ENCODE measurements at places on chromosomes 5 and 9.
A peak's percentile ranks its signal among the peaks of the same experiment; 100 is the strongest.

DNA sequence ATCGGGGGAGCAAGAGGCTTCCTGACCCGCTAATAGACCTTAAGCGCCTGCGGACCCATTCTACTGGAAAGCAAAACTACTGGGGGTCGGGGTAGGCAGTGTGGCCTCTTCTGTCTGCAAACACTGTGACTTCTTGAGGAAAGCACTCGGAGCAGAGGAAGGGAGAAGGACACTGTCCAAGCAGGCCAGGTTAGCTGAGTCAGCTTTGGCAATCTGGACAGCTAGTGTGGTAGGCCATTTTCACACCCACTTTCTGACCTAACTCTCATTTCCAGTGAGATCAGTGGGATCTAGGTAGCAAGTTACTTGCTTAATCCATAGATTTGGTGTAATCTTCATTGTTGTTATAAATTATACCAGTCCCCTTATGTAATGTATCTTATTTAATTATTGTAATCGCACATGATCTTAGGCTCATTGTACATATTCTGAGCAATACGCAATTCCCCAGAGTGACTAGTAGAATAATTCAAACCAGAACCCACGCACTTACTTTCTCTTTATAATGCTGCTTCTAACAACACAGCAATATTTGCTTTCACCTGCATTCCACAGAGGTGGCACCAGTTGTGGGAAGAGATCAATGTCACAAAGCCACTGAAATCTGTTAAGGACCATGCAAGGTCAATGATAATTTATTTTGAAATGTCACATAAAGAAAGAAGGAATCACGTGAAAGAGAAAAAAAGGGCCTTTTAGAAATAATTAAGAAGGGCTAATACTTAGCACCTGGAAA is 82.9 kb downstream of the NREP start:
- no peak for DNase-seq

GRCh38 chr9:107425101-107426025 is 64.2 kb downstream of the KLF4 start:
- DNase-seq = peak; percentile 79

DNA sequence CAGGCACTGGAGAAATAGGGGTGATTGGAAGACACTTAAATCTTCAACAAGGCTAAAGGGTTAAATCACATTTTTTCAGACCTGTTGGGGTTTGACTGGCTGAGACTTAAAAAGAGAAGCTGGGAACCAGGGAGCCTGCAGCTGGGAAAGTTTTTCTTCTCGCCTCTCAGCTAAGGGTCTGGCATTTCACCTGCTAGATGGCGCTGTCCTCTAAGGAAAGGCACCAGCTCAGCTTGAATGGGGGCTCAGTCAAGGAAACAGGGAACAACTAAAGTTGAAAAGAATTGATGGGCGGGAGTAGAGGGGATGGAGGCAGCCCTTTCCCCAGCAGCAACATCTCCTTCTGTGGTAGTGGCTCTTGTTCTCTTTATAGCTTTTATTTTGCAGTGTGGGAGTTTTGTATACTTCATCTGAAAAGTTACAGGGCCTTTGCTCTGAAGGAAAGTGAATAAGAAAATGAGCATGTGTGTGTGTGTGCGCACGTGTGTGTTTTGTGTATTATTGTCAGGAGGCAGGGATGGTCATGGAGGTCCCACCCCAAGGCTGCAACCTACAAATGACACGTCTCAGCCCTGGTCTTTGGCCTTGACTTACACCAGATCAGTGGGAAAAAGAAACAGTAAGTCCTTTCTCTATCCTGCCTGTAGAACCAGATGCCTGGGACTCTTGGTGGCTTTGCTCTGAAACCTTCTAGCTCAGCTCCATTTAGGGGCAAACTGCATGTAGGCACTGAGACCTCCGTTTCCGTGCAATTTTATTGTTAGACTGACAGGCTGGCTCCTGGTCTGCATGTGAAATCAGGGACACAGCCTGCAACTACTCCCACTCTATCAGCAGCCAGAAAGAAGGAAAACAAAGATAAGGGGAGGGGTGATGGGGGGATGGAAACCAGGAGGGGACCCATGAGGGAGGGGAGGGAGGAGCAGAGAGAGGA is 316.2 kb upstream of the CLINT1 start:
- DNase-seq = peak; percentile 40

DNA sequence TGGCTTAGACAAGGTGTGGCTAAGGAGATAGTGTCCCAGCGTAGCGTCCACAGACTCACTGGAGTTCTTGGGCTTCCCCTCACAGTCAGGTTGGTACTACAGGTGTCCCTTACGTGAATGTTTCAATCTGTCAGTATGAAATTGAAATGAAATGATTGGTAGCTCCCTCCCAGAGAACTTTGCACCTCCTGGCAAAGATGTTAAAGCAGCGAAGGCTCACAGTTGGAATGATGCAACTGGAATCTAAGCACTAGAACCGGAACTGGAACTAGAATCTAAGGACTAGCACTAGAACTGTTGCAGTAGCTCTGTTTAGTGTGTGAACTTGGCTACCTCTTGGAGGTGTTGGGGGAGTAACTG is 1.1 kb downstream of the SLC31A1 start:
- DNase-seq = peak; percentile 39

DNA sequence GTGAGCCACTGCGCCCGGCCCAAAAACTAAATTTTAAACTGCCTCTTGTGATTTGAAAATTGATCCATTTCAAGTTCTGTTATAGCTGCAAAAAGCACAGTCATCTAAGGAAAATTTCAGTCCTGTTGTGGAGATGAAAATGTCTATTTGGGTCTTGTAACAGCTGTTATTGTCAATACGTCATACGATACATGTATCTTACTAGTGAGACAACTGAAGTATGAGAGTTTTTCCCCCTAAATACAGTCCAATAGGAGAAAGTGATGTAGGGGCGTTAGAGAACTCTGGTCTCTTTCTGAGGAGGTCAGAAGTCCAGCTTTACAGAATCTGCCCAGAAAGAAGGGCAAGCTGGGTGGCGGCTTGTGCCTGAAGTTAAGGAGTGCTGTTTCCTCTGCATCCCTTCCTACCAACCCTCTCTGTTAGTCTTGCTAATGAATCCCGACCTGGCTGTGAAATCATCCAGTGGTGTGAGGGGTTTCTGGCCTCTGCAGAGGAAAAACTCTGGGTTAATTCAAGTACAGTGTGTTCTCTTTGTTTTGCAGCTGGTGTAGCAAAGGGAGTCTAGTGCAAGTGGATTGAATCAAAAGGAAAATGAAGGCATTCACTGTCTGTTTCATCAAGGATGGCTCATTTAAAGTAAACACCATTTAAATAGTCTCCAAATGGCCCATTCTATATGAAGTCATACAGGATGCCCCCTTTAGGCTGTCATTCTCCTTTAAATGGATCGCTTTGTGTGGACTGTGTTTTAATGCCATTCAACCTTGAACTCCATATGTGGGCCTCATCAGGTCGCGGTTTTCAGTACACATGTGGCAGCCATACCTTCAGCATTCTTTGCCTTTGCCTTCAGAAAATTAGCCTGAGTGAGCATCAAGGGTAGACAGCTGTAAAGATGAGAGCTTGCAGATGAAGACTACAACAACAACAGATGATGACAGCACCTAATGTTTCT is 59.0 kb downstream of the AOPEP start:
- DNase-seq = no peak

GRCh38 chr9:136673975-136674785 is 11.5 kb downstream of the EGFL7 start:
- DNase-seq = no peak

DNA sequence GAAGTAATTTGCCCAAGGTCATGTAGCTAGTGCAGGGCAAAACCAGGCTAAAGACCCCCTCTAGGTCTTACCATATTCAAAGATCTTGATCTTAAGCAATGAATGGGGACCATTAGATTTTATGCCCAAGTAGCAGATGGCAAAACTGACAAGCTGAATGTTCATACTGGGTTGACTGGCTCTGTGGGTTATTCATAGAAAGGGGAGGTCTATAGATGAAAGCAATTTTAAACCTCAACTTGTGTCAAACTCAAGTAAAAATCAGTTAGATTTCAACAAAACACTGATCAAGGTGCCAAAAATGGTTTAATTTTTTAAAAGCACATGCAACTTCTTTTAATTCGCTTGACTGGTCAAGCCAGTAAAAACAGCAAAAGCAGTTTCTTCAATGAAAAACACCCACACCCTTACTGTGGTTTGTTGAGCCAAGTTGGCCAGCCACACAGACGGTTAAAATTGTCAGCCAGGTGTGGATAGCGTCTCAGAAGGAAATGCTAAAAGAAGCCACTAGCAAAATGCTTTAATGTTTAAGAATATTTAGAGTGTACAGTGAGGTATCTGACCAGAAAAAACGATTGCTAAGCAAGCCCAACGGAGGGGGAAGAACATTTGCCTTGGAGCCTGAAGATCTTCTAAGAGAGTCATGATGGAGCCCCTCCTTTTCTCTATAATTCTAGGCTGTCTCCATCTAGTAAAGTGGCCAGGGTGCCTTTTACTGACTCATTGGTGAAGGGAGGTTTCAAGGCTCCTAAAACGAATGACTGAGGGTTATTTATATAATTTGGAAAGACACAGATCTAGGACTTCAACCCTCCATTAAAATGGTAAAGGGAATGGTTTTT is 539.6 kb upstream of the CLINT1 start:
- DNase-seq = no peak

GRCh38 chr5:28678899-28679298 is 1640.5 kb upstream of the CDH9 start:
- no peak for DNase-seq

GRCh38 chr5:120240706-120241105 is 223.4 kb upstream of the PRR16 start:
- DNase-seq = no peak

DNA sequence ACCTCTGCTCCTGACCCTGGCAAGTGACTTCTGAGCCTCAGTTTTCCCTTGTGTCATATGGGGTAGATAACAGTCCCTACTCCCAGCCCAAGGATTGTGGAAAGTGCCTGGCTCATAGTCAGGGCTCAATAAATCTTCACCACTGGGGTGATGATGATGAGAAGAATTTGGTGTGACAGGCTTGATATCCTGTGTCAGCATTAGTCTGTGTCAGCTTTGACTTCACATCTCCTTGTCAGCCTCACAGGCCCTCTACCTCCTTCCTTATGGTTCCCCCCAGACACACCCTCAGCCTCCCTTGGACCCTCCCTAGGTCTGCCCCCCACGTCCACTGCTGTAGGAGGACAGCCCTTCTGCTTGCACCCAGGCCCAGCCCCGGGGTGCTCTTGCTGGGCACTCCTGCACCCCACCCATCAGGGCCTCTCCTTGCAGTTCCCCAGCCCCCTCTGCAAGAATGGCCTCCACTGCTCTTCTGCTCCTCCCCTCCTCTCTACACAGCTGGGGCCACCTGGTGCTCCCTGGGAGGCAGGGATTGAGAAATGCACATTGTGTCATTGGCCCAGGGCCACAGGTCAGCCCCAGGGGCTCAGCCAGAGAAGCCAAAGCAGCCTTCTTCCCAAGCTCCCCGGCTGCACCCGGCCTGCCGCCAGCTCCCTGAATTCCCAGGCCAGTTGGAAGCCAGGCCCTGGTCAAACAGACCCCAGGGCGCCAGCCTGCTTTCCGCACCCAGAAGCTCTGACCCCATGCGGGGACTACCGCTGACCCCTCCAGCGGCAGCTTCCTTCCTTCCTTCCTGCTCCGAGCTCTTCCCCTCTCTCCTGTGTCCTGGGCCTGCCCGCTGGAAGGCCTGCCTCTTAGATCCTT is 7.7 kb downstream of the FGFR4 start:
- no peak for DNase-seq

DNA sequence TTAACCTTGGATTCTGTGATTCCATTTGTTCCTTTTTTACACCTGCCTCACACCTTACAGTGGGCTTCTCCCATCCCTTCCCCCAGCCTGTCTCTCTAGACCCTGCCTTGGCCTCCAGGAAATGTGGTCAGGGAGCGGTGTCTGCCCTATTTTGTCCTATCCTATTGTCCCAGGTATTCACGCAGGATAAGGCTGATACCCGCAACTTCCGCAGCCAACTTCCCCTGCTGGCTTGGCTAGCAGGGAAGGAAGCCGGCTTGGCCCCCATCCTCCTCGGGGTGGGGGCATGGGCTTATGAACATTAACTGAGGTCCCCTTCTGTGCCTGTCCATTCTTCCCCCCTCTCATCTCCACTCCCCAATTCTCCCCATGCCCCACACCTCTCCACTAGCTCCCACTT is 3.5 kb downstream of the CSF1R start:
- no peak for DNase-seq

Measured in inflammatory macrophage treated with lipopolysaccharide for 1 hour (primary cell).